Epithelial cell of esophagus (primary cell): ENCODE measurements at places on chromosomes 6 and 20.

- peak; percentile 80 for DNase-seq
Measured at GRCh38 chr6:26118999-26119398, 31.8 kb downstream of the HFE start.

DNA sequence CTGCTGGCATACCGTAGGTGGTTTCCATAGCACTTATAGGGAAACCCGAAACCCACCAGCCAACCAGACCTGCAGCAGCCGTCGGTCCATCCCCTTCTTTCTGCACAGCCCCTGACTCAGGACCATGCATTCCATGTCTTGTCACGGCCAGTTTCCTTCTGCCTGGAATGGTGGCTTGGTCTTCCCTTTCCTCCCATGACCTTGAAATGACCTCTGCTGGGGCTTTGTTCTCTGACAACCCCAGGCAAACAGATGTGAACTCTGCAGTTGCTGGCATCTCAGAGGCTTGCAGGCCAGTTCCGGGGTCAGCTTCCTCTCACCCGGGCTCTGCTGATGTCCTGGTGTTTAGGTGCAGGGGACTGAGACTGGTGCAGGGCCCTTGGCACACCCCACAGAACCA lies 250.8 kb downstream of the SMOC2 start:
- no peak for DNase-seq

DNA sequence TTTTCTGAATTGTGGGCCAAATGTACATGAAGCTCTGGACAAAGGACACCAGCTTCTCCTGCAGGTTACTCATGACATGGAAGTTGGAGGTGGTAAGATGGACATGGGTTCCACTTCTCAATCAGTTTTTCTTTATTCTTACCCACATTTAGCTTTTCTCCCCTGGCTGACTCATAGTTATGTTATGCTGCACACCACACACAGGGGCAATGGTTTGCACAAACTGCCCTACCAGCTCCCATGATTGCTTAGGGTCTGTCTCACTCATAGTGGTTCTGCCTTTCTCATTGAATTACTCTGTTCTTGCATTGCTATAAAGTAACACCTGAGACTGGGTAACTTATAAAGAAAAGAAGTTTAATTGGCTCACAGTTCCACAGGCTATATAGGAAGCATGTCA lies 4.5 kb upstream of the CD109 start:
- no peak for DNase-seq

- DNase-seq, result peak; percentile 79
Measured at GRCh38 chr6:29967379-29968010, 25.2 kb downstream of the HLA-A start.

DNA sequence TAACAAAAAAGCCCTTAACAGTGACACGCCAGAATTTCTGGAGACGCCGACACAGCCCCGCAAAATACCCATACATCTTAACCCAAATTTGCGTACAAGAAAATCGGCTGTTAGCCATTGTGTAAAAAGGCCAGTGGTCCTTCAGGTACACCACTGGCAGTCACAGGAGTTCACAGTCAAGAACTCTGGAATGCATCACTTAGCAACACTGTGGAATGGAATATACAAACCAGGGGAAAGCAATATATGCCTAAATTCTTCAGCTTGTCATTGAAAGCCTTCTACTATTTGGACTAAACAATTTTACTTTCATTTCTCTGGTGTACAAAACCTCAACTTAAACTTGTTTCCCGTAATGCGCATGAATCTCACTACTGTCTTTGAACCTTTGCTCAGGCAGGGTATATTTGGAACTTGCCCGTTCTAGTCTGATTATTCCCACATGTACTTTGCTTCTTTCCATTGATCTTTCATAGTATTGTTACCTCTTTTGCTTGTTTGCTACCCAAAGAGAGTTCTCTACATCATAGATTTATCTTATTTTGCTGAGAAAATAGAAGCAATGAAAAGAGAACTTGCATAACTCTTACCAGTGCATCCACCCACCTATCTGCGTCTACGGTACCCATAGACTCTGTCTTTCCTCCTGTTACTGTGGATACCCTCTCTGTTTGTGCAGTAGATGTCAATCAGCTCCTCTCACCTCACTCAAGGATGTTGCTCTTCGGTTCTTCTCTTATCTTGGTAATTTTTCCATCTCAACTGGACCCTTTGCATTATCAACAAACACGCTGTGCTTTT lies at the start of gene ARMH2:
TSS of gene ARMH2 (minus strand) at position 178 of the 801 bp plus-strand sequence. CDS start at position 118, 60 bp downstream.
- DNase-seq, result no peak

GRCh38 chr20:47024461-47024937 lies 129.9 kb downstream of the EYA2 start:
- no peak for DNase-seq

DNA sequence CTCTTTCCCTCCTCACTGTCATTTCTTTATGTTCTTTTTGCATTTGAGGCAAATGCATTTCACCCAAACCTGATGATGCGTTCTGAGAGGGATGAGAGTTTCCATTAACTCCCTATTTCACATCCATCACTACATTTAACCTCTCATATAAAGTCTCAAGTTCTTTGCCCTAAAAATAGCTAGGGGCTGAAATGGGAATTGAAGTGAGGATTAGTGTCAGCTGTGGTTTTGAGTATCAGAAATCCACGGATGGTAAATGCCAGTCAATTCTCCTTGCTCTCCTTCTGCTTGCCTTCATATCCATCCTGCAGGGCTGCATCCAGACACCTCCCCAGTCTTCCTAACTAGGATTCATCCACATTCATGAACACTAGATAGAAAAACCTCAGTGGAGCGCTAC lies 10.0 kb upstream of the DTNBP1 start:
- no peak for DNase-seq
